Stimulated activated CD8-positive, alpha-beta memory T cell treated with anti-CD3 and anti-CD28 coated beads, Interleukin-7, amount 100 ng/mL, for 24 hours (primary cell): ENCODE measurements at places on chromosomes 4 and X.

DNA sequence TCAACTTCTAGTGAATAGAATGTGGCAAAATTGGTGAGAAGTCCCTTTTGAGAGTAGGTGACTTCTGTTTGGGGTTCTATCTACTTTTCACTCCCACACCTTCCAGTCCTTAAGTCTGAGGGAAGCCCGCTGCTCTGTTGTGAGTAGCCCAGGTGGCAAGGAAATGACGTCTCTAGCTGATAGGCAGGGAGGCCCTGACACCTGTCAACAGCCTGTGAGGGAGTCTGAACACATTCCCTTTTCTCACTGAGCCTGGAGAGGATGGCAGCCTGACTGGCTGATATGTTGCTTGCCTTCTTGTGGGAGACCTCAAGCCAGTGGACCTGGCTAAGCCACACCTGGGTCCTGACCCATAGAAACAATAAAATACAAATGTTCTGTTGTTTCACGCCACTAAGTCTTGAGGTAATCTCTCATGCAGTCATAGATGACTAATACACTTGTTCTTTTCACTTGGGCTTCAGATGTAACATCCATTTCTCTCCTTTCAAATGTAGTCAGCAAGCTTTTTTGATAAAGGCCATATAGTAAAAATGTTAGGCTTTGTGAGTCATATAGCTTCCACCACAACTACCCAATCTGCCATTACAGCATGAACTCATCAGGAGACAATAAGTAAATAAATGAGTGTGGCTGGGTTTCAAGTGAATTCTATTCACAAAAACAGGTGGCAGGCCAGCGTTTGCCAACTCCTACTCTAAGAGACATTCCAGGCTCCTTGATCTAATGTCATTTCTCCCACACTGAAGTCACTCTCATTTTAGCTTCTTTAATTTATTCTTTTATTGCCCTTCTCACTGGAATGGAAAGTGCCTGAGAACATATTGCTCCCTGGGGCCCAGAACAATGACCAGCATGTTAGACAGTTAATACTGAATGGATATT, 265.1 kb upstream of the MAD2L1 start:
- no peak for DNase-seq

DNA sequence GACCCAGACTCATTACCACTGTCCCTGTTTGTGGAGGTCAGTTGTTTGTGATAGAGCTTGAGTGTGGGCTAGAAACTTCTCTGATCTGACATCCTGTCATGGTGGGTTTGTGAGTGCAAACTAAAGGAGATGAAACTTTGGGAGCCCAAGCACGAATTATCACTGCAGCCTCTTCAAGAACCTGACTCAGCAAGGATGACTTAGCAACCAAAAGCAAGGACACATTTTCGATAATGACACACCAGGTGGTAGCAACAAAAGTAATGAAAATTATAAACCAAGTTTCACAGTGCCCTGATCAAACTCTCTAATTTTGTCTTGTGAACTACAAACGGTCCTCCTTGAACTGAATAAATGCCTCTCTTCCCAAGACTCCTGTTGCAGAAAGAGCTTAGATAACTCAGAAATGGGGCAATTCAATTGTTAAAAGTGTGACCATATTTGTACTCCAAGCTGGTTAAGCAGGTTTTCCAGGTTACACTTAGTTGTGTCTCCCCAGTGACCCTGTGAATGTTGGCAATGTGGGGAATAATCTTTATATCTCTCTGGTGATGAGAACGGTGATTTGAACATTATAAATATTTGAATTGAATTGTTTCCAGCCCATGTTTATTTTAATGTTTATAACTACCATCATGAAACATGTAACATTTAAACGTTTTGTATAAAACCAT, 52.6 kb upstream of the ATP8A1 start:
- DNase-seq: no peak

GRCh38 chrX:17736478-17736855, 826 bp upstream of the SCML1 start:
- DNase-seq: no peak

DNA sequence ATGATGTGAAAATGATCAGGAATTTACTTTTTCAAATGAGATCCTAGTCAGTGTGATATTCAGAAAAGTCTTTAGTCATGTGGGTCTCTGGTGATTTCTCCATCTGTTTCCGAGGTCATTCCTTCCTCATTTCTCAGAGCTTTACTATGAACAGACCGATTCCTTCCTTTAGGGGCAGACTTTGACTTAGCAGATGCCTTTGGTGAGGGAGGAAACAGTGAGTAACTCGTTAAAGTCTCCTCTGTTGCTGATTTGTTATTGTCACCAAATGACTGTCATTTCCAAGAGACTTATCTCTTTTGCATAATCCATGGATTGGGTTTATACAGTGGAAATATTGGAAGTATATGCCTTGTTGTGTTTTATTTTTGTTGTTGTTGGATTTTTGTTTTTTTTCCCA, 76.2 kb upstream of the CD99 start:
- no peak for DNase-seq

DNA sequence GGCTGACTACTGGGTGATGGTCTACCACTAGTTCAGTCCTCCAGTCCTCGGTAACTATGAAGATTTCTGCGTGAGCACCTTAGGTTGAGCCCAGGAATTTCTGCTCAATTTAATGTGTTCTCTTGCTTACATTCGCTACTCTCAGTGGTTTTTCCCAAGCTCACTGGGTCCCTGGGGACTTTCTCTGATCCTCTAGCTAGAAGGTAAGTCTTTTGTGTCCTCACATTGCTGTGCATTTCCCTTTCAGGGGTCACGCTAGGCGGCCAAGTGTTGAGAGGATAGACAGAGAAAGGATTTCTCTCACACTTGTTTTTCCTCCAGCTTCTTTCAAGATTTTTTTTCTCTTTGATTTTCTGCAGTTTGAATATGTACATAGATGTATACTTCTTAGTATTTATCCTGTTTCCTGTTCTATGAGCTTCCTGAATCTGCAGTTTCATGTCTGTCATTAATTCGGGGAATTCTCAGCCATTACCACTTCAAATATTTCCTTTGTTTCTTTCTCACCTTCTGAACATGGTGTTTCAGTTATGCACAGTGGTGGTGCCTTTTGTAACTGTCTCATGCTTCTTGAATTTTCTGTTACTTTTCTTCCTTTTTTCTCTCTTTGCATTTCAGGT, 17.5 kb downstream of the MAGEA9 start:
- no peak for DNase-seq

DNA sequence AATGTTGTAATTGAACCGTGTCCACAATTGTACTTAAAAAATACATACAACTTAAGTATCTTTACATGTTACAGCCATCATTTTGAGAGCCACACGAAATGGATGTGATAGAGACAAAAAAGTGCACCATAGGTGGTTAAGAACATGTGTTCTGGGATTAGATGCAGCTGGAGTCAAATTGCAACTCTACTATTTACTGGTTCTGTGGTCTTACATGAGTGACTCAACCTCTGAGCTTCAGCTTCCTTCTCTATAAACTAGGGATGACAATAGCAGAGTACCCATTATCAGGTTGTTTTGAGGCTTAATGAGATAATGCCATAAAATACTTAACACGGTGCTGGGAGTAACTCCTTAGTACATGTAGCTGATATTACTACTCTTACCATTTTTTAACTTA, 130.4 kb downstream of the IDS start:
- no peak for DNase-seq

- no peak for DNase-seq
Observed at GRCh38 chr4:25857403-25857802, 5.4 kb downstream of the SEL1L3 start.

DNA sequence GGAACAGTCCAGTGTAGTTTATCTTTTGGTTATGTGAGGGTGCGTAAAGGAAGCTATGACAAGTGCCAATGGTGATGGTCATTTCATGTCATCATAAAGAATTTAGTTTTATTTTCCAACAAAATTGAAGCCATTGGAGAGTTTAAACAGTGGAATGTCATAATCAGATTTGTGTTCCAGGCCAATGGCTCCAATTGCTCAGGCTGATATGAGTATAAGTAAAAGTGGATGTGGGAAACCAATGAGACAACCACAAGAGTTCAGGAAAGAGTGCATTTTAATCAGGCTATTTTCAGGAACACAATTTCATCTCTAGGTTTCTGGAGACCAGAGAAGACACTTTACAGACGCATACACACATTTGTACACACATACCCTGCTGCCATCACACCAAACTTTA, 20.7 kb downstream of the SPANXC start:
- no peak for DNase-seq

DNA sequence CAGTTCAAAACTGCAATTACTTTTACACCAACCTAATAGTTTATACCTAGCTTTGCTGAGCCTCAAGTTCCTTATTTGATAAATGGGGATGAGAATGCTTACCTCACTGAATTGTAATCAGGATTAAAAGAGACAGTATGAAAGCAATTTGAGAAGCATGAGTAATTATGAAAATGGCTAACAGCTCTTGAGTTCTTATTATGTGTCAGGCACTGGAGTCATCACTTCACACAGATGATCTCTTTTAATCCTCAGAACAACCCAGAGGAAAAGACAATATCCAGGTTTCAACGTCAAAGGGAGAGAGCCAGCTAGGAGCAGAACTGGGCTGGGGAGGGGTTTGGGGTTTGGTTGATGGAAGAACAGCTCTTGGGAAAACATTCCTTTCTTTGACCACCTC, 221.0 kb upstream of the NWD2 start:
- no peak for DNase-seq

DNA sequence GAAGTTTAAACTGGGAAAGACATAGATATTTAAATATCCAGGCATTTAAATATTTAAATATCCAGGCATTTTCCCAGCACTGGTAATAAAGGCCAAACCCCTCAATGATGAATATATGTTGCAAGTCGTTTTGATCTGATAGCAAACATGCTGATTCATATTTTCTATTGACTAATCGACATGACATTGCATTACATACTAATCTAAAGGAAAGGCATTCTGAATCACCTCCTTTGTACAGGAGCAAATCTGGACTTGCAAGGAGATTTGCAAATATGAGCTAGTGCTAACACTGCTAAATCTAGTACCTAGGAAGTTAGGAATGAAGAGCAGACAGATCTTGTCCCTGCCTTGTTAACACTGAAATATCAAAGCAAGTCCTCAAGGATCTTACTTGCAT, 207.3 kb downstream of the SLC7A11 start:
- no peak for DNase-seq

DNA sequence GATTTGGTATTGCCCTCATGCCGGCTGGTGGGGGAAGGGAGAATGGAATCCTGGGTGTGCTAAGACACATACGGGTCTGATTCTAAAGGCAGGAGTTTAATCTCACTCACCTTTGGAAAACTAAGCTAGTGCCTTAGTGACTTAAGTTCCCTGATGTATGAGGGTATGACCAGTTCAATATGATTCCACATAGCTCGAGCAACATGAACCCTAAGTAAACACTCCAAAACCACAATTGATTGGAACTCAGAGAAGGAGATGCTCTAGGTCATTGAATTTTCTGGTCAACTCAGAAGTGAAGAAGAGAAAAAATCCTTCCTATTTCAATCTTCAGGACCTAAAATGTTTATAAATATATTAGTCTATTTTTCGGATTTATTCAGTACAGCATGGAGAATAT, 420.1 kb upstream of the INTU start:
- no peak for DNase-seq
